NCI-H1436 treated with DMSO at 0.1 percent for 48 hours (cell line): ENCODE measurements at places on chromosomes 3 and 15.

DNA sequence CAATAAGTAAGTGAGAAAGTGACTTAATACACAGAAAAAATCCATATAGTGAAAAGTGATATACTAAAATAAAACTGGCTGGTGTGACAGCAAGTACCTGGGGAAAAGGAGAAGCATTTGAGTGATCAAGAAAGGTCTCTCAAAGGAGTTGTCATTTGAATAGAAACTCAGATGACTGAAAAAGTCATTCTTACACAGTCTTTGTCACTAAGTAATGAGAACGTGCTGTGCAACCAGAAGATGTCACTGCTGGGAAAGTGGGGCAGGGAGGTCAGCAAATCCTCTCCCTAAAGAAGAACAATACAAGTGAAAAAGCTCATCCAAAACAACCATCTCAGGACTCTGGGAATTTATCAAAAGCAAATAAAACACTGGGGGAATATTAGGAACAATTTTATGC lies 317.5 kb upstream of the TRIM42 start:
- no peak for DNase-seq

DNA sequence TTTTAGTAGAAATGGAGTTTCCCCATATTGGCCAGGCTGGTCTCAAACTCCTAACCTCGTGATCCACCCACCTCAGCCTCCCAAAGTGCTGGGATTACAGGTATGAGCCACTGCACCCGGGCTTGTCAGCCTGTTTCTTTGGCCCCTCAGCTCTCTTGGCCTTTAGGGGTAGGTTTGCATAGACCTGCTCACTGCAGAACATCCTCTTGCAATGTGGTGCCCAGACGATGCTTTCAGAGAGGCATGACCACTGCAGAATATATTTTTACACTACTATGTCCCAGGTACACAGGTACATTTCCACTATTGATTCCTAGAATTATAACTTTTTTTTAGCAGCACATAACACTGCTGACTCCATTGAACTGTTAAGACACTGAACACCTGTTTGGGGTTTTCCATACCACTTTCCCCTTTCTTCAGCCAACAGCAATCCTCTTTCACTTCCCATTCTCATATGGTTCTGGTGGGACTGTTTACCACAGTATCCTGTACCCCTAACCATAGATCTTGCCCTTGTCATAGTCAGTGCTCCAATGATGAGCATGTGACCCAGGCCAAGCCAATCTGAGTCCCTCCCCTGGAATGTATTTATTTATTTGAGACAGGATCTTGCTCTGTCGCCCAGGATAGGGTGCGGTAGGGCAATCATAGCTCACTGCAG lies 21.1 kb downstream of the CCDC32 start:
- DNase-seq, result no peak

- DNase-seq, result no peak
Measured at GRCh38 chr3:65843732-65844131, 195.0 kb downstream of the MAGI1 start.

DNA sequence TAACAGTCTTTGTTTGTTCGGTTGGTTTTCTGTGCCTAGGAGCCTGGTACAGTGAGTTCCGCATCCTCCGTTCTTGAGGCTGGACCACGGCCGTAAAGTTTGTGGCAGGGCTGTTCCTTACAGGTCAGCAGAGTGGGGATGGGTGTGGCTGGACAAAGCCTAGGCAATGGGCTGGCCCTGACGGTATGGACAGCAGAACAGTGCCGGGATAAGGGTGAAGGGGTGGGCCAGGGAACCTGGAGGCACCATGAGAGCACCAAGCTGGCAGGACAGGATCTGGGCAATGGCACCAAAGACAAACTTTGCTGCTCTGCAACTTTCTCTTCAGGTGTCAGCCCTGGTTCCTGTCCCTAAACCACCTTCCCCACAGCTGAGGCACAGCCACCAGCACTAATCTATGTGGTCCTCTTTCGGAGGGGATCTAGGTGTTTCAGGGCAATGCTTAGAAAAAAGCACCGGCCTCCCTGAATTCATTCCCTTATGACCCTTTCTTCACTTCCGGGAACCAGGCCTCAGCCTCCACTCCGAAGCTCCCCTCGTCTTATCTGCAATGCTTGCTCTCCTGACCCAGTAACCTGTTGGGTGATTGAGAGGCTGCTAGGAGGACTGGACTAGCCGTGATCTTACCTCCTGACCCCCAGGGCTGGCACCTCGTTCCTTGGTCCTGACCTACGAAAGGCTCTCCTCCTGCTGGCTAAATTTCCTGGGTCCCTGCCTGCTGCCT lies 54.4 kb downstream of the KLHL6 start:
- no peak for DNase-seq

DNA sequence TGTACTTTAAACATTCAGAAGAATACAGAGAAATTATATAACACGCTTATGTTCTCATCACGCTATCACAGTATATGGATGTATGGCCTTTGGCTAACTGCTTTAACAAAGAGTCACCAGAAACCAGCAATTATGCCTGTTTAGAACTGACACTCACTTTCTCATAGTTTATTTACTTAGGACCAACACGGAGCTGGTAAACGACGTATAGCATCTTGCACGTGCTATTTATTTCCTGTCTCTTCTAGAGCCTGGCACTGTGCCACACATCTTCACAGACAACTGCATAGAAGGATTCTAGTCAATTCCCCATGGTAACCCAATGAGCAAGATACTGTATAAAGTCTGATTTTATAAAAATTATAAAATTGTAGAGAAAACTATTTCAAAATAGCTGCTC lies 43.6 kb downstream of the TBC1D2B start:
- DNase-seq, result peak; percentile 49

DNA sequence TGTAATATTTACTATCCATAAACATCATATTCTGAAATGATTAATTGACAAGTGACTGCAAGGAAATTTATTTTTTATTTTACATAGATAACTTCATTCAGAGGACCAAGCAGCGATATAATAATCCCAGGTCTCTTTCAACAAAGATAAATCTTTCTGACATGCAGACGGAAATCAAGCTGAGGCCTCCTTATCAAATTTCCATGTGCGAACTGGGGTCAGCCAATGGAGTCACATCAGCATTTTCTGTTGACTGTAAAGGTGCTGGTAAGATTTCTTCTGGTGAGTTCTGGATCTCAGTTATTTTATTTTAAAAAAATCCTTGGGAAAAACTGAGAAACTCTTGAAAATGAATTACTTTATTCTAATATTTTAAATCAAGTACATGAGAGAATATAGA lies 23.3 kb downstream of the SEC22A start:
- DNase-seq, result no peak
